RPMI7951 (cell line): ENCODE measurements at places on chromosomes 13 and 19.

DNA sequence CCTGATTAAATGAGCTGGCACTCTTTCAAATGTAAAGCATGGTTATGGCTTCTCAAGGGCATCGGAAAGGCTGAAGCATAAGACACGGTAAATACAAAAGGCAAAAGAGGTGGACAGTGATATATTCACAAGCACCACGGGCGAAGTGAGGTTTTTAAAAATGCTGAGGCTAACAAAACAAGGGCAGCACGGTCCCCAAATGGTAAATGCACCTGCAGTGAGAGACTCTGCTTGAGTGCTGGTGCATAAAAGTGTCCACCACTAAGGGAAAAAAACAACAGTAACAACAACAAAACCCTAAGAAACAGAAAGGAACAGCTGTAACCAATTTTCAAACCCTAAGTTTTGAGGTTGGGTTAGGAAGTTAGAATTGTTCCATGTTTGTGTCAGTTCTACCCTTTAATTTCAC is 234.9 kb downstream of the PCDH9 start:
- DNase-seq = no peak

DNA sequence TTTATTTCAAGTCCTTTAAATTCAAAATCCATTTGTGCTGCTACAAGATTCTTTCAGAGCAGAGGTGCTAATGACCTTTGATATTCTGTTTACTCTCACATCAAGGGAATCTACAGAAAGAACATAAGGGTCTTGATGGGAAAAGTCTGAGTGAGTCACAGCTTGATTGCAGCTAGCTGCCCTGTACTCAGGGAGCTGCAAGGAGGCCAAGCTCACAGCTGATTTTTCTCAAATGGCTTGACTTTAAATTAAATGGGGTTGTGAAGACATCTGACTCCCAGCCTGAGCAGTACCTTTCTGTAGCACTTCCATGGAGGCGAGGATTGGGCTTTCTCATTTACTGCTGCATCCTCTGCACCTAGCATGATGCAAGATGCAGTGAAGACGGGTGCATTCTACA is 62.5 kb downstream of the RAP2A start:
- no peak for DNase-seq

DNA sequence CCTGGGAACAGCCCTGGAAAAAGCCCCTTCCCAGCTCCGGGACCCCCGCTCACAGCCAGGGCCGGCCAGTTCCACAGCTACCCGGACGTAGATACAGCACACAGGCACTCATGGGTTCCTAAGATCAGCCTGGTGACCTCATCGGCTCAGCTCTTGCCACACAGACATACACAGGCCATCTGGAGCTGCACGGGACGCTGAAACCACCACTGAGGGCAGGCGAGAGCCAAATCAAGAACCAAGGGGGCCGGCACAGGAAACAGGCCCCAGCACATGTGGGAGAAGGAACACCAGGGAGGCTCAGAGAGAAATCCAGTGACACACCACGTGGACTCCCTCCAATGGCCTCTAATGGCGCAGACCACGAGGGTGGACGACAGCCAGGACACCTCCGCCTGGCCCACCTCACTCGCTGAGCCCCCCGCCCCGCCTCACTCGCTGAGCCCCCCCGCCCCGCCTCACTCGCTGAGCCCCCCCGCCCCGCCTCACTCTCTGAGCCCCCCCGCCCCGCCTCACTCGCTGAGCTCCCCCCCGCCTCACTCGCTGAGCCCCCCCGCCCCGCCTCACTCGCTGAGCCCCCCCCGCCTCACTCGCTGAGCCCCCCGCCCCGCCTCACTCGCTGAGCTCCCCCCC is 69.7 kb upstream of the C13orf46 start:
- DNase-seq = peak; percentile 54

DNA sequence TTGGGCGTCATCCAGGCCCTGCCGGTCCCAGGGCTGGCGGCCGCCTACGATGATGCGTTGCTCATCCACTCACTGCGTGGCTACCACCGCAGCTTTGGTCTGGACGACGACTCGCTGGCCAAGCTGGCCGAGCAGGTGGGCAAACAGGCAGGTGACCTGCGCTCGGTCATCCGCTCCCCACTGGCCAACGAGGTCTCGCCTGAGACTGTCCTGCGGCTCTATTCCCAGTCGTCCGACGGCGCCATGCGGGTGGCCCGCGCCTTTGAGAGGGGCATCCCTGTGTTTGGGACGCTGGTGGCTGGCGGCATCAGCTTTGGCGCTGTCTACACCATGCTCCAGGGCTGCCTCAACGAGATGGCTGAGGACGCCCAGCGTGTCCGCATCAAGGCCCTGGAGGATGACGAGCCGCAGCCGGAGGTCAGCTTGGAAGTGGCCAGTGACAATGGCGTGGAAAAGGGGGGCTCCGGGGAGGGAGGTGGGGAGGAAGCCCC is 3.5 kb downstream of the IRGC start:
- DNase-seq = no peak

DNA sequence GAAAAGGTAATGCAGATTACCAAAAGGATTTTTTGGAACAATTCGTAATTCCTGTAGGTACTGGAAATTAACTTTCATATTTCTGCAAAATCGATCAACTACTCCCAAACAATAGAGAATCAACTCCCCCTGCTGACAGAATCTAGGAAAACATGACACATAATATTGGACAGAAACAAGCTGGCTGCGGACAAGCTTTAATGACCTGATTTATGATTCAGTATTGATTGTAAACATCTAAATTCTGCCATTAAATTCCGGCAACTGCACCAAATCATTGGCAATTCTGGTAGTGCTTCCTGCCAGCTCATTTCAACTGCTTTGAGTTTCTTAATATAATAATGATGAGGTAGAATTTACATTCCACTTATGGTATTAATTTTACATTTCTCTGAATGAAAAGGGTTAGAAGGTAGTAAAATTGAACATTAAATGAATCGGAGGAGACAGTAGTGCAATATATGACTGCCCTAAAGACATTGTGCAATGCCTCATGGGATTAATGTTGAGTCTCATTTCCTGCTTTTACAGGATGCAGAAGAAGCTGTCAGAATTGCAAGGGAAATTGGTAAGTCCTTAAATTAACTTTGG is 146.5 kb downstream of the PCCA start:
- peak; percentile 39 for DNase-seq

- no peak for DNase-seq
Observed at GRCh38 chr13:87235621-87236020, 435.6 kb upstream of the SLITRK5 start.

DNA sequence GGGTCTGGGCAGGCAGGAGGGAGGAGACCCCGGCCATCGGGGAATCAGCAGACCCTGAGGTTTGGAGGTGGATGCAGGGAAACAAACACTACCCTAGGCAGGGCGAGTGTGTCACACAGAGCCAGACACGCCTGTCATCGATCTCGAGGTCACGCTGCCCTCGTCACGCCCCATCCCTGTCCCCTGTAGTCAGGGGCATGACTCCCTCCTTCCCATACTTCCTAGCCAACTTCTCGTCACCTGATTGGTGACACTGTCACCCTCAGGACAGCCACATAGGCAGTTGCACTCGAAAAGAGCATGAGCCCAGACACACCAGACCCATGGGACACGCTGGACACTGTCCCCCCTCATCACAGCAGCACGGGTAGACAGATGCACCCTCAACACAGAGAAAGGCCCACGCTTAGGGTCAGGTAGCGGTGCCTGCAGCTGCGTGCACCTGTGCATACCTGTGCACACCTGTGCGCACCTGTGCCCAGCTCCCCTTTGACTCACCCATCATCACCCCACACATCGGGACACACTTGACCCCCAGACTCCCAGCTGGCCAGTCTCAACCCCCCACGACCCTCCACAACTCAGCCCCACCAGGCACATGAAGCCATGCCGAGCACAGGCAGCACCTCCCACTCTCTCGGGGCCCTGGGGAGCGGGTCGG is 11.9 kb downstream of the CILP2 start:
- DNase-seq = no peak

- DNase-seq = peak; percentile 36
Observed at GRCh38 chr13:38350114-38350617, 515 bp downstream of the UFM1 start.

GRCh38 chr13:94716016-94716415 is 3.7 kb upstream of the SOX21 start:
- no peak for DNase-seq

GRCh38 chr13:96075953-96076543 is 13.9 kb upstream of the HS6ST3 start:
- peak; percentile 15 for DNase-seq

GRCh38 chr13:110415669-110416068 is 108.6 kb downstream of the COL4A2 start:
- peak; percentile 30 for DNase-seq

DNA sequence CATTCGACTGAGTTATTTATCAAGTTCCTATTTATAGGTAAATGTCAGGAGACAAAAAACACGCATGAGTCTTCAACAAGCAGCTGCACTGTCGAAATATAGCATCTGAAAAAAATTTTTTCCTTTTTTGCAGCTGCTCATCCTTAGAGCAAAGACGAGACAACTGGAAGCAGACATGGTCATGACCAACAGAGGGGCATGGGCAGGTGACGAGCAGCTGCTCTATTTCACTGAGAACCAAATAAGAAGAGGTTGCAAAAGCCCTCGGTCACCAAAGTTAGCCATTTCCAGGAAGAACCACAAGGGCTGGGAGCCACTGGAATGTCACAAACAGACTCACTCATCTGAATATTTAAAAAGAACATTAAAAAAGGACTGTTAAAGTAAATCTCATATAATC is 22.2 kb downstream of the SOHLH2 start:
- peak; percentile 21 for DNase-seq

GRCh38 chr19:24081056-24081455 is 5.9 kb upstream of the ZNF254 start:
- DNase-seq = no peak

- no peak for DNase-seq
Observed at GRCh38 chr19:47433121-47433520, 13.8 kb upstream of the MEIS3 start.

DNA sequence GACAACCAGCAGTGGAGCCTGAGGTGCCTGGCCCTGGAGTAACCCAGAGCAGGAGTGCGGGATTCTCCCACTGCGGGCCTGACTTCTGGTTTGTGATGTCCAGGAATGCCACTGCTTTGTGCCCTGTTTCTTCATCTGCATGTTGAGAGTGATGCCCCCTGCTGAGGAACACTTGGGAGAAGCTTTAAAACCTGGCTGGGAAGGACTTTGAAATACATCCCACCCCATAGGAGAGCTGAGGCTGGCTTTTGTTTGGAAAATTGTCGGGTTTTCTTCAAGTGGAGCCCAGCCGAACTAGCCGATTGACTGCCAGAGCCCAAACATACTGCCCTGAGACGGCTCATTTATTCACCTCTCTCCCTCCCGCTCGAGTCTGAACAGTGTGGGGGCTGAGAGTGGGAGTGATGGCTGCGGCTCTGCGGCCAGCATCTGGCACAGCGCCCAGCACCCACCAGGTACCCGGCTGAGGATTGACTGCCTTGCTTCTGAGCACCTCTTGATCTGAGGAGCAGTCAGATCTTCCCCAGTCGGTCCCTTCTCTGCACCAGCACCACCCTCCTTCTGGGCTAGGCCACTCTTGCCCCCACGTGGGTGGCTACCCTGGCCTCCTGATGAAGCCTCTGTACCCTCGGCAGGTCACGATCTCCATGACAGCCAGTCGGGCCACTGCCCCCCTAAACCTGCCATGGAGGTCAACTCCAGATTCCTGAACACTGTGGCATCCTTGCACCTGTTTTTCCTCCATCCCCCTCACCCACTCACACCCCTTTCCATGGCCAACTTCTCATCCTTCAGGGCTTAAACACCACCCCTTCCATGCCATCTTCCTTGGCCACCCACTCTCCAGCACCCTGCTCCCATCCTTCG is 148.9 kb downstream of the SIPA1L3 start:
- DNase-seq = no peak

DNA sequence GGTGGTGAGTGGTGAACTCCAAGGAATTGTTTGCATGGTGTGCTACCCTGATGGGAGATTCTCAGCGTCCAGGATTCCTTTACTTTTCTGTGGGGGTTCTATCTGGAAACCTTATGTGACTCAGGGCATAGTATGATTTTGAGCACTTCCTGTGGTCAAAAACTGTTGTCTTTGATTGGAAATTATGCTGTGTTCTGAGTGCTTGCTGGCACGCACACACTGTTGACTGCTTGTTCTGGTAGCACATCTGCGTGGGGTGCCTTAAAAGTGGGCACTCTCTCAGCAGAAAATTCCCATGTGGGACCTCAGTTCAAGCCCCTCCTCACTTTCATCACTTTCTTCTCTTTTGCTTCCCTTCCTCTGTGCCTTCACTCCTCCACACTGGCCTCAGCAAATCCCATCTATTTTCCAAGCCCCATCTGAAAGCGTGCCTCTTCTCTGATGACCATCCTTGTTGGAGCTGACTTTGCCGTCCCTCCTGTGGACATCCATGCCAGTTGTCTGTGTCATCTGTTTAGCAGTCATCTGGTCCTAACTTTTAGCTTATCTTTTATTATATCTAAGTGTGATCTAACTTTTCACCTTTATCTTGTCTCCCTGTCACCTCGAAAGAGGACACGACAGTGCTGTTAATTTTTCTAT is 56.4 kb upstream of the NPAS1 start:
- DNase-seq = peak; percentile 99

GRCh38 chr19:17806945-17807344 is 12.0 kb downstream of the B3GNT3 start:
- DNase-seq = peak; percentile 41

DNA sequence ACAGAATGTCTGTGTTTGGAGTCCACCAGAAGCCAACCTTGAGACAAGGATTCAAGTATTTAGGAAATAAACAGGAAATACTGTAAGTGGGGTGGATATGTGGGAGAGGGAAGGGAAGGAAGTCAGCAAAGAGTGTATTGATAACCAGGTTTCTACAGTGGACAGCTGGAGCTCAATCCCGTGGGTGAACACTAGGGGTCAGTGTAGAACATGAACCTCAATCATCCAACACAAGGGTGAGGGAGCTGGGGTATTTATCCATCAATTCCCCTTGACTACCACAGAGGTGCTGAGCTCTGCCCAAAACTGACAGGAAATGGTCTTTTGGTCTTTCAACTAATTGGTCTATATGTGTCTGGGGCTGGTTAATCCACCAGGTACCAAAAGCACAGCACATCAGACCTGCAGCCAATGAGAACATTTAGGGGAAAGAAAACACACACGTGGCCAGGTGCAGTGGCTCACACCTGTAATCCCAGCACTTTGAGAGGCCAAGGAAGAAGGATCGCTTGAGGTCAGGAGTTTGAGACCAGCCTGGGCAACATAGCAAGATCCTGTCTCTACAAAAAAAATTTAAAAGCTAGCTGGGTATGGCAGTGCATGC is 5.6 kb upstream of the SYDE1 start:
- peak; percentile 44 for DNase-seq

DNA sequence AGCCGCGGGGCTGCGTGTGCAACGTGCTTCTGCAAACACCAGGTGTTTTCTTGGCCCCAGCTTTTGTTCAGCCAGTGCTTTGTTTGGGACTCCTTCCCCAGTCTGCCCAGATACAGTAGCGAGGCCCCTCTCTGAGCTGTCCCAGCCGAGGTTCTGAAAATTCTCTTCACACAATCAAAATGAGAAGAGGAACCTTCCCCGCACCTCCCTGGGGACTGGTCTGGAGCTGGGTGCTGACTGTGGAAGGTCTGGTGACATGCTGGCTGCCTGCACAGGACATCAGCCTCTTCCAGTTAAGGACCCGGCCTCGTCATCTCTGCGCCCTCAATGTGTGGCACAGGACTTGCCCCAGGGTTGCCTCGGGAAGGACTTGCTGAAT is 4.2 kb downstream of the ATP4A start:
- no peak for DNase-seq

- no peak for DNase-seq
Observed at GRCh38 chr13:28485551-28485950, 9.4 kb downstream of the FLT1 start.
